AG09309 (cell line): ENCODE measurements at places on chromosomes 12 and 14.

GRCh38 chr12:25051656-25052195 lies 102.8 kb upstream of the BCAT1 start:
- DNase-seq, result no peak

DNA sequence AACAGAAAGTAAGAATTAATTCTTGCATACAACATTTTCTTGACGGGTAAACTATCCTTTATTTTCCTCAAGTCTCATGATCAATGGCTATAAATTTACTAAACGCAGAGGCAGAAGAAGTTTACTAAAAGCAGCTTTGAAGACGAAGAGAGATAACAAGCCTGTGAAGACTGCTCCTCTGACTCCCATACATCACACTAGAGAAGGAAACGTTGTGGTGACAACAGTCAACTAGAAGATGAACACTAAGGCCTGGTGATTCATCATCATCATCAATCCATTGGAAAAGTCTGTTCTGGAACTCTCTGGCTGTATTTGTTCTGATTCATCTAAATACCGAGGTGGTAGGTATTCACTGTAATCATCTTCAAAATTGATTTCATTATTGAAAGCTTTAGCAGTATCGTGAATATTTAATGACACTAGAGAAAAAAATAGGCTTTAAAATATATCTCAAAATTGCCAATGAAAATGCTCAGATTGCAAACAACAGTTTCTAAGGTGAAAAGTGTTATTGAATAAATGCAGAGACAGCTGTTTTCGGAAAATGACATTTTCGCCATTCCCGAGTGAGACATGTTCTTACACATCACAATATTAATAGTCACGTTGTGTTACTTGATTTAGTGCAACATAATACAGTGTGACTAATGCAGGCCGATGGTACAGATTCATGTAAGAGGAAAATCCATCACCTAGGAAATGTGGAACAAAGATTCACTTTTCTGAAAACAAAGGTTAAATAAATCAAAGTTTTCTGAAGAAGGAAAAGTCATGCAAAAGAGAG lies 260.5 kb downstream of the C12orf50 start:
- DNase-seq, result no peak

GRCh38 chr12:92143258-92143657 lies 2.4 kb downstream of the BTG1 start:
- no peak for DNase-seq

GRCh38 chr14:104136472-104137296 lies 1.7 kb upstream of the KIF26A start:
- no peak for DNase-seq

DNA sequence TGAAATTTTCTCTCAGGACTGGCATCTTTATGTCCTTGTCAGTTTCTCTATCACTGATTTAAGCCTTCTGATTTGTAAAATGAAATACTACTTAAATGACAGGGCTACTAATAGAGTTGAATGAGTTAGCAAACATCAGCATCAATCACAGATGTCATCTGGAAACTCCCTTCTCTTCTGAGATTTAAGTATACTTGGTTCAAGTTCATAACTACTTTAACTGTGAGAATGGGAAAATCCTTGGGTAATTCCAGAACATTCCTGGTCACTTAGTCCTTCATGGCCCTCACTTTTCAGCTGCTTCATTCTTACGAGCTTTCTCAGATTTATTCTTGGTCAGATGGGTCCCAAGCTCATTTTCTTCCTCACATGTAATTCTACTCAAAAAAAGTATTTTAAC lies 1655.3 kb upstream of the FLRT2 start:
- no peak for DNase-seq

DNA sequence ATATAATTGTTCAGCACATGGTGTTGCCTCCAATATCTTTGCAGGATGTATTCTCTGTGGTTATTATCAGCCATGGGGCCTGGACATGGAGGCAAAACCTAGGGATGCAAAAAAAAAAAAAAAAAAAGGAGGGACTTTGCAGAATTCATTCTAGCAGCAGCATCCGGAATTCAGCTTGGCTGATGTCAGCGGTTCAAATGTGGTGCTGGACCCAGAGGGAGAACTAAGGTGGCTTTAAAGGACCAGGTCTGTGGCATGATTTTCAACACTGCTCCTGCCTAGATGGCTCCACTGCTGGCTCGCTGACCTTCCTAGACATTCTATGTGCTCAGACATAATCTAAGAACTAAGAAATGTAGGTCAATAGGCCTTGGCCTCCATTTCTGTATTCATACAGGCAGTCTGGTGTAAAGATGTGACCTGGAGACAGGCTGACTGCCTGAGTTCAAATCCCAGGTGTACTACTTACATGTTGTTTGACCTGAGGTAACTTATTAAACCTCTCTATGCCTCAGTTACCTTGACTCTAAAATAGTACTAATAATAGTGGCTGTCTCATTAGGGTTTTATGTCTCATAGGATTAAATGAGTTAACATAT lies 108.6 kb downstream of the PPM1A start:
- no peak for DNase-seq

DNA sequence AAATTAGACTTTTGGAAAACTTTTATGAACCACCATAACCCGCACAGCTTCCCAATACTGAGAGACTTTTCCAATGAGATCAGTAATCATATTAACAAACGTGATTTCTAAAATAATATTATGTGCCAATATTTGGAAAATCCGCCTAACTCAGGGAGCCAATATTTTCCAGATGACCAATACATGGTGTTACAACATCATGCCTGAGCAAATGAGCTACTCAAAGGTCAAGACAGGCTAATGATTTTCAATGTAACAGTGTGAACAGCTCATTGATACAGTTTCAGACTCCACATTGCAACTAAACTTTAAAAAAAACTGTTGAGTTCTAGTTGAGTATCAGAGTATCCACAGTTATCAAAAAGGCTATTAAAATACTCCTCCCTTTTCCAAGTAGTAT lies 46.8 kb downstream of the RNF34 start:
- no peak for DNase-seq

DNA sequence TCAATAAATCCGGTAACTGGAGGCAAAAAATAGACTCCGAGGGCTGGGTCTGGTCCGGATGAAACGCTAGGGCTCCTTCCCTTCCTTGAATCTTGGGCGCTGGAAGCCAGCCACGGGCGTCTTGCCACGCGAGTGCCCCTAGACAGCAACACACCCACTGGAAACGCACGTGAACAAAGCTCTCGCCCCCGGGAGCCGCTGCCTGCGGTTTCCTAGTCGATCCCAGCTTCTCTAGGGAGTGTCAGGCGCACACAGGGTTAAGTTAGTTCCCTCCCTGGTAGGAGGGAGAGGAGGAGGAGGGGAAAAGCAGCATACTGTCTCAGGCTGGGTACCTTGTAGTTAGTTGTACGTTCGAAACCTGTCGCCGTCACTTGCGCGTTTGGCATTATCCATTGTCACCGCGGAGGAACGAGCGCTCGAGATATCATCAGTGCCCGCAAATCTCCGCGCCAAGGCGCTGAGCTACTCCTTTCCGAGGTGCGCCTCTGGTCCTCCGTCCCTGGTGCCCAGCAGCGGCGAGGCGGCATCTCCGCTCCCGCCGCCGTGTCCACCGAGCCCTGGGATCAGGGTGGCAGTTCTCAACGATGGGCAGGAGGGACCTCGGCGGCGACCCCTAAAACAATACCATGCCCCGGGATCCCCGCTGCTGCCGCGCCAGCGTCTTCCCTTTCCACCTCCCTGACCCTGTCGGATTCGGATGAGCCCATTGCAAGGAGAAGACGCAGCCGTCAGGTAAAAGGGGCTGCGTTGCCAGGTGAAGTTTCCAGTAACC lies at the start of gene FLRT2:
TSS of gene FLRT2 (plus strand) at position 342 of the 772 bp plus-strand sequence. CDS start 91,371 bp downstream, outside the sequence.
- no peak for DNase-seq

GRCh38 chr12:120972870-120973543 lies 5.3 kb upstream of the HNF1A start:
- no peak for DNase-seq
